Stimulated activated CD8-positive, alpha-beta memory T cell treated with anti-CD3 and anti-CD28 coated beads, Interleukin-12 subunit alpha, Interleukin-12 subunit beta, amount 100 ng/mL, for 4 hours (primary cell): ENCODE measurements at places on chromosomes 16 and 17.
A peak's percentile ranks its signal among the peaks of the same experiment; 100 is the strongest.

GRCh38 chr16:4345836-4346781 lies 5.0 kb downstream of the PAM16 start:
- DNase-seq = no peak

DNA sequence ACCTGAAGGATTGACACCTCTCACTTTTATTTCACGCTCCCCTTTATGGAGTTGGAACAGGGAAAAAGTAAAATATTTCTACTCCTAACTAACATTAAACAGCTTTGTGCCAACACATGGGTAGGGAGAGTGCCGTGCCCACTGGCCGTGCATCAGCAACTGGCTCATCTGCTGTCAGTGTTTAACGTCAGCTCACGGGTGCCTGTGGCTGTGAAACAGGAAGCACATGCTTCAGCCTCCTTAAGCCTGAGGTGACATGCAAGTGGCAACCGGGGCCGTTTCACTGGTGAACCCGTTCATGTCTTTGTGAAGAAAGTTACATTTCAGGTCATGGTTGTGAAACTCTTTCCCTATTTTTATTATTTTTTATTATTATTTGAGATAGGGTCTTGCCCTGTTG lies 3.2 kb downstream of the SPG7 start:
- no peak for DNase-seq

DNA sequence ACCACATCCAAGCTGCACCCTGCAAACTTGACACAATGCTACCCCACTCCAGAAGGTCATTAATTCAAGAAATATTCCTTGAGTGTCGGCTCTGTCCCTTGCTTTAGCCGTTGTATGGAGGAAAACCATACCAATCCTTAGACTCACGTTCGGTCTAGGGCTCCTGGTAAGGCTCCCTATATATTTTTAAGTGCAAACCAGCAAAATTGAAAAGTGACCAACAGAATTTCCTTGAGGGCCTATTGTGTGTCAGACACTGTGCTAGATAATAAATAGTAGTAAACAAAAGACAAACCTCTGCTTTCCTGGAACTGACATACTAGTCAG lies 390 bp upstream of the BBS2 start:
- DNase-seq = no peak

DNA sequence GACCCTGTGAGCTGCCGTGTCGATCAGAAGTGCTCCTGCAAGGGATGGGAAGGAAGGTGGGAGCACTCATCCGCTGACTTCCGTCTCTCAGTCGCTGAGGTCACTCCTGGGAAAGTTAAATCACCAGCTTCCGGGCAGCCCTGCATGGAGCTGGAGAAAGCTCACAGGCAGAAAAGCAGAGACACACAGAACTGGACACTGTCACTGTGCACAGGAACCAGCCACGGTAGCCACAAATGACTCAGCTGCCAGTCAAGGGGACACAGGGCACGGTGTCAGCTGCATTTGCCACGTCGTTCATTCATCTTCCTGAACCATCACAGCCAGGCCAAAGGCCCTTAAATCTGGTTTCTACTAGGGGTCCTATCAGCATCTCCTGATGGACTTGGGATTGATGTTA lies 226.4 kb upstream of the PSMD7 start:
- no peak for DNase-seq

DNA sequence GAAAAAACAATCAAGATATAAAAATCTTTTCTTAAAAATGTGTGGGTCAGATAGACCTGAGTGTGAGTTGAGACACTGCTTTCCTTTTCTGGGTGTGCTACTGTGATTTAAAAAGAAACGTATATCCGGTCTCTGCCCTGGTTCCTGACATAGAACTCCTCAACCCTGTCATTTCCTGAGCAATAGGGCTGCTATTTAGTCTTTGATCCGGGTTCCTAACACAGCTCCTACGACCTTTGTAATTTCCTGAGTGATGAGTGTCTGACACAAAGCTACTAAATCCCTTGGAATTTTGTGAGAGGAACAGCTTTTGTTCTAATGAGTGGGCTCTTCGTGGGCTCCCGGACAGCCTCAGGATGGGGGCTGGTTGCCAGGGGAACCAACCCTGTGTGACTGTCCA lies 93.9 kb upstream of the FA2H start:
- no peak for DNase-seq

DNA sequence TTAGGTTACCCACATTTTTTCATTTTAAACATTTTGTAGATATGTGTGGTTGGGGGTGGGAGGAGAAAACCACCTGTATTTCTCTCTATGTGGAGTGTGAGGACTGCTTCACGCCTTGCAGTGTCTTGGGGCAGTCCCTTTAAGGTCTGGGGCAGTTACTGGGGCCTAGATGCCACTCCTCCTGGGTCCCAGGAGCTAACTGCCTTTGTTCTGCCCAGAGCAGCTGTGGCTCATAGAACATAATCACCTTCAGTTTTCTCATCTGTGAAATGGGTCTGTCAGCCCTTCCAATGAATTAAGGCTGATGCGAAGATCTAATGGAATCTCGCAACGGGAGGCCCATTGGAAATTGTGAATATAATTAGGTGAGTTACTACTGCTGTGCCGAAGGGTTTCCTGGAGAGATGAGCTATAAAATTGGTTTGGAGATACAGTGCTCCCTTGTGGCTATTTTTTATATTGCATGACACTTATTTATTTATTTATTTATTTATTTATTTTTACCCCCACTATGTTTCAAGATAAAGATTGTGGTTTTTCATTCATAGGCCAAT lies 22.9 kb downstream of the DHRS7C start:
- DNase-seq = no peak

DNA sequence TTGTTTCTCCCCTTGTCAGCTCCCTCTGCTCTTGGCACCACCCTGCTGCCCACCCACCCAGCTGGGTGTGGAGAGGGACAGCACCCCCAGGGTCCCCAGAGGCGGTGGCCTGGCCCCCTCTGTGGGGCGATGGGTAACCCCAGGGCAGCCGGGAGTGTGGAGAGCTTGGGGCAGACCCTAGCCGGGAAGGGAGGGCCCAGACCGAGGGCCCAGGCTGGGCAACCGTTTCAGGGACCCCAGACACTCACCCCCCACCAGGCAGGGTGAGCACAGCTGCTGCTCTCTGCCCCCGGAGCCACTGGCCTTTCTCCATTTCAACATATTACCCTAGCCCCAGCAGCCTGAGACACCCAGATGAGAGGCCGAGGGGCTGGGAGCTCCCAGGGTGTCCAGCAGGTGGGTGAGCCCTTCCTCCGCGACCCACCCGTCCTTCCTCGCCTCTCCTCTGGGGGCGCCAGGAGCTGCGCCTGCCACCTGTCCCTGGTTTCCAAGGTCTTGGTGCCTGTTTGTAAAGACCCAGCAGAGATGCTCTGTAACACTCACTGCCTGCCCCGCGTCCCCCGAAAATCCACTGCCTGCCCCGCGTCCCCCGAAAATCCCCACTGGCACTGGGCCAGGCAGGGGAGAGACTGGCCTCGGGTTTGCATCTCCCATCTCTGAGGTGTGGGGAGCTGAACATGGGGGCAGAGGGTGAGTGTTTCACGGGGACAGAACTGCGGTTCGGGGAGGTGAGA lies 45.4 kb downstream of the BAHCC1 start:
- no peak for DNase-seq

DNA sequence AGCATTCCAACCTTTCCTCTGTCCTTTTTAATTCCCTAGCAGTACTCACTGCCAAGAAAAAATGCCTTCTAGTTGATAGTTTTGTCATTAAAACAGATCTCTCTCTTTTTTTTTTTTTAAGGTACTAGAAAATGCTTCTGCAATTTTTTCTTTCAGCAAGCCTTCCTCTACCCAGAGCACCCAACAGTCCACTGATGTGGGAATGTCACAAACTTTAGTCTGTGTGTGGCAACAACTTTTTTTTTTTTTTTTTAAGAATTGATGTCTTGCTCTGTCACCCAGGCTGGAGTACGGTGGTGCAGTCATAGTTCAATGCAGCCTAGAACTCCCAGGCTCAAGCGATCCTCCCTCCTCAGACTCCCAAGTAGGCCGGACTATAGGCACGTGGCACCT lies 34.7 kb downstream of the CDRT15 start:
- DNase-seq = no peak

DNA sequence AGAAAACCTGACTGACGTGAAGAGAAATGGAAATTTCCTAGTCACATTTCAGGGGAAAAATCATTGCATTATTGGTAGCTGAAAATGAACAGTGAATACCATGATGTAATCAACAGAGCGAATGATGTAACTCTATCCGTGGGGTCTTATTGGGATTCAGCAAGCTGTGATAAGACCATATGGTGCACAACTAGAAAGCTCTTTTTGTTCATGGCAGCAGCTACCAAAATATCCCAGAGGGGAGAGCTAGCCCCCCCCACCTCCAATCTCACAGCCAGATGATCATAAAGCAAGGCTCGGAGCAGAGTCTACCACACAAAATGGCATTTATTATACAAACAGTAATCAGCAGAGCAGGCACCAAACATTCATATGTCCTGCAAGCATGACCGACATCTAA lies 22.2 kb upstream of the DNAH17 start:
- DNase-seq = no peak

GRCh38 chr17:73191443-73192205 lies 1.2 kb upstream of the COG1 start:
- DNase-seq = peak; percentile 32

DNA sequence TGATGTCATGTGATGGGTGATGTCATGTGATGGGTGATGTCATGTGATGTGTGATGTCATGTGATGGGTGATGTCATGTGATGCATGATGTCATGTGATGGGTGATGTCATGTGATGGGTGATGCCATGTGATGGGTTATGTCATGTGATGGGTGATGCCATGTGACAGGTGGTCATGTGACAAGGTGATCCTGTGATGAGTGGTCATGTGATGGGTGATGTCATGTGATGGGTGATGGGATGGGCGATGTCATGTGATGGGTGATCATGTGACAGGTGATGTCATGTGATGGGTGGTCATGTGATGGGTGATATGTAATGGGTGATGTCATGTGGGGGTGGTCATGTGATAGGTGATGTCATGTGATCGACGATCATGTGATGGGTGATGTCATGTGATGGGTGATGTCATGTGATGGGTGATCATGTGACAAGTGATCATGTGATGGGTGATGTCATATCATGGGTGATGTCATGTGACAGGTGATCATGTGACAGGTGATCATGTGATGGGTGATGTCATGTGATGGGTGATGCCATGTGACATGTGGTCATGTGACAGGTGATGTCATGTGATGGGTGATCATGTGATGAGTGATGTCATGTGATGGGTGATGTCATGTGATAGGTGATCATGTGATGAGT lies 17.2 kb downstream of the CD300LB start:
- DNase-seq = no peak

DNA sequence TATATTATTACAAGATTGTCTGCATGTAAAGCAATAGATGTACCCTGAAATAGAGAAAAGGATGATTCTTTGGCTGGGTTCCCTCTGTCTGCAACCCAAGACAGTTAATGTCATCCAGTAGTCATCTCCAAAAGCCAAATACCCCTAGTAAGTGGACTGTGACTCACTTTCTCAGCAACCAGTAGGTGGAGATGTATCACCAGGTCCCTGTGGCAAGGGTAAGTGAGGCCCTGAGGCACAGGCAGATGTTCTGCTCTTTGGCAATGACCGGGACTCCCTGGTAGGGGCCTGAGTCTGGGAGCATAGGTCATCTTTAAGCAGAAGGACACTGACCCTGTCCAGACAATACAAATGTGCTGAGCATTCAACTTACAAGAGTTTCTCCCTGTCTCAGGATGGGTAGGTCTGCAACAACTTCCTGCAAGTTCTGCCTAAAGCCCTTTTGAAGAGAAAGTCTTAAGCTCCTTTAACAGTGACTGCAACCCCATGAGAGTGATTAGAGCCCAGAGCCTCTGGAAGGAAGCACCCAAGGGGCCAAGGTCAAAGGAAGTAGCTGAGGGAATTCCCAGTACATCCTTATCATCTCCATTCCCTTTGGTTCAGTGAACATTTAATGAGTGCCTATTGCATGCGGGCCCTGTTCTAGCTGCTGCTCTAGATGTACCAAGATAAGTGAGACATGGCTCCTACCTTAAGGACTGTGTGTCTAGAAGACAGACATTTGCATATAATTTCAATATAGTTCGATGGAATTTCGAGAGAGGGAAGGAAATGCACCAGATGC lies 31.9 kb downstream of the PMP22 start:
- no peak for DNase-seq

GRCh38 chr16:84839054-84839453 lies 19.3 kb downstream of the CRISPLD2 start:
- no peak for DNase-seq
